ENCODE measurements at places on chromosomes 2 and 18.

- no peak for DNase-seq
These were observed 247.9 kb upstream of the SYT4 start for GRCh38 chr18:43525169-43525568.

GRCh38 chr18:6058941-6059340, 163.6 kb upstream of the TMEM200C start:
- DNase-seq = peak; percentile 27

DNA sequence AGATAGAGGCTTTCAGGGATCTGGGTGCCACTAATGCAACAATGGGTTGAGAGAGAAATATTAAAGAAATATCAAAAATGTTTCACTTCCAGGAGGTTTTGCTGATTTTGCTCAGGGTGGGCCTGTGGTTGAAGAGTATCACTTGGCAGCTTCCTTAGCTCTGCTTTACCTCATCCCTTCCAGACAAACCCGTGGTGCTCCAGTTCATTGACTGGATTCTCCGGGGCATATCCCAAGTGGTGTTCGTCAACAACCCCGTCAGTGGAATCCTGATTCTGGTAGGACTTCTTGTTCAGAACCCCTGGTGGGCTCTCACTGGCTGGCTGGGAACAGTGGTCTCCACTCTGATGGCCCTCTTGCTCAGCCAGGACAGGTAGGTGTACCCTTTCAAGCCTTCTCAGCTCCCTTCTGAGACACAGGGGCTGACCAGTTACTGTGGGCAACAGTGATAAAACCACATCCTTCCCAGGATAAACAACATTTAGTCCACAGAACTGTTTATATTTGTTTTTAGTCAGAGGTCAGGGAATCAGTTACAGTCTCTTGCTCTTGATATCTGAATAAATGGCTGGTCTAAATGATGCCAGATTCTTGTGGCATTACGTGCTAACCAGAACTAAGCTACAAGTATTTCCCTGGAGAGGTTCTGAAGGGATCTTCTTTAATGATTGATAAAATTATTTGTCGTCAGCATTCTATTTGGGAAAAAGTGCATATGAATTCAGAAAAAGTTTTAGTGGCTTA, 7.0 kb downstream of the SLC14A1 start:
- no peak for DNase-seq

GRCh38 chr18:61129001-61129400, 204.2 kb upstream of the CDH20 start:
- DNase-seq = no peak

GRCh38 chr18:3453540-3454364, 3.8 kb downstream of the TGIF1 start:
- peak; percentile 59 for DNase-seq

- DNase-seq = peak; percentile 93
These were observed 69.9 kb upstream of the DLX2 start for GRCh38 chr2:172172513-172173173.

- no peak for DNase-seq
These were observed 135.5 kb downstream of the TMEFF2 start for GRCh38 chr2:192059266-192059665.

GRCh38 chr2:222318712-222319585, 20.2 kb upstream of the PAX3 start:
- DNase-seq = peak; percentile 54

DNA sequence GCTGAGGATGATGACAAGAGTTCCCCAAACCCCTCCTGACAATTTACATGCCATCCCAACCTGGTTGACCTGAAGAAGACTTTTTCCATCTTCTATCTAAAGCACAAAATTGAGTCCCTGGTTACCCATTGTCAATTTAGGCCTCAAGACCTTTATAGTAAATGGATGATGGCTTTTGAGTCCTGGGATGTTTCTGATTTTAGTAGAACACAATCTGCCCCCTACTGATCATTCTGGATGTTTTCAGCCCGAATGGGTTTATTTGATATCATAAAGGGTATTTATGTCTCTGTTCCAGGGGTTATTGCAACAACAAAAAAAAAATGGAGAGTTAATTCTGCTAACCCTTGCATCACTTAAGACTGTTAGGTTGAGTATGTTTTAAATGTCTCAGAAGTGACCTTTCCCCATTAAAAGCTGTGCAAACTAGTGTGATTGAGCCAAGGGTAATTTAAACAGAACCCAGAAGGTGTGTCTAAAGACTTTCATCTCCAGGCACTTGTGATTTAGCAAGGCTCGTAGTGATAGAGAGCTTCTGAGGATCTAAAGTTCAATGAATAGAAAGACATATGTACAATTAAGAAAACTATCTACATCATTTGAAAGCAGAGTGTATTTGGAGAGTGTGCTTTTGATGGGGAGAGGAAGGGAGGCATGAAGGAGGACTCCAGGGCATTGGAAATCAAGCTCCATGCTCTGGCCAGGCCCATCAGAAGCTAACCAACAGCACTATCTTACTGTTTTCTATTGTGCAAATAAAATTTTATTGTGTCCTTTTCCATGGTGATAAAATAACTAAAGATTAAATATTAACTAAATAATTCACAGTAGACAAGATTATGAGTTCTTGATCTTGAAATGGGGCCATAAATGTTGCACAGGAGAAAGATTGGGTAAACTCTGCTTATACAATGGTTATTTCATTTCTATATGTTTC, 96.6 kb upstream of the NOSTRIN start:
- DNase-seq = peak; percentile 68

- DNase-seq = no peak
These were observed 88.2 kb upstream of the THUMPD2 start for GRCh38 chr2:39867268-39867667.

DNA sequence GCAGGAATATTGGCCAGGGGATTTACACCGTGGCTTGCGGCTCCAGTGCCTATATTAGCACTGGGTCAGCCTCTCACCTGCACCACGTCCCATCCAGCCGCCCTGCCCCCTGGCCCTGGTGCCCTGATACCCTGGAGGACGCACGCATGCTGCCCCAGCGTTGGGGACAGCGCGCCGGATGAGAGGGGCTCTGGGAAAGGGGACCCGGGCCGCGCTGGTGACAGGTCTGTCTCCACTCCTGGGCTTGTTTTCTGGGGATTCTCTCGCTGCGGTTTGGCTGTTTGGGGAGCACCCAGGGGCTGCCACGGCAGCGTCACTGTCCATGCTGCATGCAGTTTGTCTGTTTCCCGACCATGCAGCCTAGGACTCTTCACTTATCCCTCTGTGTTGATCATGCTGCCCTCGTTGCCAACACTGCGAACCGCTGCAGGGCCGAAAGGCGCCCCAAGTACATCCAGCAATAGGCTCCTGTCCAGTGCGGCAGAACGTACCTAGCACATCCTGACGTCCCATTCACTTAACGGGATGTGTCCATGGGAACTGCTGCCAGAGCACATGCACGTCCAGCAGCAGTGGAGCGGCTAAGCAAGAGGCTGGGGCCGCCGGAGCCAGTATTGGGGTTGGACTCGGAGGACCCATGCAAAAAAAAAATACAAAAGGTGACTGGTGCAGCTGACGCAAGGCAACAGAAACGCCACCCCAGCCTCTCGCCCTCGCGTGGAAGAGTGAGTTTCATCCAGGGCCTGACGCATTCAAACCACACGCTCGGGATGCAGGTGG, 115.5 kb upstream of the PXDN start:
- no peak for DNase-seq

- peak; percentile 76 for DNase-seq
These were observed 161.2 kb upstream of the PIEZO2 start for GRCh38 chr18:11310476-11311086.

- DNase-seq = no peak
These were observed 29.8 kb downstream of the KLF7 start for GRCh38 chr2:207135801-207136457.

- DNase-seq = no peak
These were observed 136.3 kb downstream of the OLA1 start for GRCh38 chr2:174112073-174112472.

GRCh38 chr2:110993557-110994231, 127.0 kb upstream of the BCL2L11 start:
- no peak for DNase-seq

GRCh38 chr2:23788100-23788499, 138.8 kb downstream of the ATAD2B start:
- DNase-seq = no peak

GRCh38 chr18:13103366-13103765, 112.2 kb downstream of the CEP192 start:
- DNase-seq = peak; percentile 51

DNA sequence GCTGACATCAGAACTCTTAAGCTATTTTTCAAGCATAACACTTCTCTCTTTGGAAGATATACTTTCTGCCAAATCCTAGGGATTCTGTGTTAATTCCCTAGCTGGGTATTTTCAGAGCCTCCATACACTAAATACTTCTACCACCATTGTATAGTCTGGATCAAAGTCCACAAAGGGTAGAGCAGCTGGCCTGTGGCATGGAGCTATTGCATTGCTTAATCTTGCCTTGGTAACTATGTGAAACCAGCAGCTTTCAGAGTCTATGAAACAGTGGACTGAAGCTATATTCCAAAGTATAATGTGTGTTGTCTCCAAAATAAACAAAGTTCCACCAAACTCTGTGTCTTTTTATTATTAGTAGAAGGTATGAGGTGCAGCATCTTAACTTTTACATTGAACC, 296.9 kb upstream of the CDH19 start:
- DNase-seq = no peak

GRCh38 chr2:204947405-204947804, 402.1 kb downstream of the PARD3B start:
- DNase-seq = no peak

- no peak for DNase-seq
These were observed 36.5 kb upstream of the HNRNPA3 start for GRCh38 chr2:177175917-177176668.

- DNase-seq = no peak
These were observed 476 bp downstream of the VSNL1 start for GRCh38 chr2:17540813-17541530.

- no peak for DNase-seq
These were observed 399.9 kb downstream of the MEIS1 start for GRCh38 chr2:66834859-66835258.

- no peak for DNase-seq
These were observed 154.7 kb upstream of the CNTNAP5 start for GRCh38 chr2:123870206-123870880.

DNA sequence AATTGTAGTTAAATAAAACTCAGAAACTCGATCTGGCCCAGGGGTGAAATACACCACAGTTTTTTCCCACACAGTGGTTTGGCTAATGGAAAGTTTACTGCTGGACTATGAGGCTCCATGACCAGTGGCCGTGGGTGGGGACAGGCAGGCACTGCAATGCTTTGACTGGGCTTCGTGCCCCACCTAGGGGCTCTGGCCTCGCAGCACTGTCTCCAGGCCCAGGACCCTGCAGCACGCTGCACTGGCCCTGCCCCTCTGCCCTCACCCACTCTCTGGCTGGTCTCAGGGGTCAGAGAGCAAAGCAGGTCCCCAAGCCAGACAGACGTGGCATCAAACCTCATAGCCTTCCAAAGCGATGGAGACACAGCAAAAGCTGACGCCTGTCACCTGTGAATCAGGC, 13.4 kb upstream of the B3GNT7 start:
- no peak for DNase-seq

All from GM23338 (cell line).